ENCODE measurements at places on chromosomes 11 and 22.

GRCh38 chr11:33692541-33692940 is 8.1 kb downstream of the C11orf91 start:
- peaks cover 64% of the 10 kb centered on the region for H3K4me1 ChIP-seq
- no peak for DNase-seq
- peak overlapping the region; percentile 11 for H3K4me3 ChIP-seq
- no peaks in the 10 kb centered on the region for H3K36me3 ChIP-seq
- H3K27me3 ChIP-seq, result no peaks in the 10 kb centered on the region
- H3K27ac ChIP-seq, result peak overlapping the region; percentile 100

GRCh38 chr11:111793863-111794262 is 27.7 kb upstream of the PPP2R1B start:
- H3K4me1 ChIP-seq, result no peaks in the 10 kb centered on the region
- H3K4me3 ChIP-seq, result no peak overlapping the region
- H3K36me3 ChIP-seq, result no peaks in the 10 kb centered on the region
- H3K27me3 ChIP-seq, result no peaks in the 10 kb centered on the region
- peak; percentile 78 for DNase-seq

GRCh38 chr11:76664578-76665061 is 5.9 kb downstream of the LRRC32 start:
- no peaks in the 10 kb centered on the region for H3K27me3 ChIP-seq
- no peak for DNase-seq
- no peak overlapping the region for H3K27ac ChIP-seq

DNA sequence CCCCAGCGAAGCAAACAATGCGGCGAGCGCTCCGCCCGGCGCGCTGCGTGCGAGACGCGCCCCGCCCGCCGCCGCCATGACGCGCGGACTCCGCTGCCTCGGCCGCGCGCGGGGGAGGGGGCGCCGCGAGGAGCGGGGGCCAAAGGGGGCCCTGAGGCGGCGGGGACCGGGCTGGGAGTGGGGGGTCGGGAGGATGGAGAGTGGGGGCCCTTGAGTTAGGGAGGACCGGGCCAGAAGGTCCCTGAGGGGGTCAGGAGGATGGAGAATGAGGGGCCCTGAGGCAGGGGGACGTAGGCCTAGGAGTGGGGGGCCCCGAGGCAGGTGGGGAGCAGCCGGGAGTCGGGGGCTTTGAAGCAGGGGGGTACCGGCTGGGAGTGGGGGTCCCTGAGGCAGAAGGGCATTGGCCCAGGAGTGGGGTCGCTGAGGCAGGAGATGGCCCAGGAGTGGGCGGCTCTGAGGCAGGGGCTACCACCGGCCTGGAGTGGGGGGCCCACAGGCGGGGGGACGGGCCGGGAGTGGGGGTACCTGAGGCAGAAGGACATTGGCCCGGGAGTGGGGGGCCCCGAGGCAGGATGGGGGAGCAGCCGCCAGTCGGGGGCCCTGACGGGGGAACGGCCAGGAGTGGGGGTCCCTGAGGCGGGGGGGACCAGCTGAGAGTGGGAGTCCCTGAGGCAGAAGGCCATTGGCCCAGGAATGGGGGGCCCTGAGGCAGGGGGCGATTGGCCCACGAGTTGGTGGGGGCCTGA is at the start of gene BRD1:
BRD1 (minus strand) TSS at position 21 of the 746 bp plus-strand sequence. CDS start 3,556 bp downstream, outside the sequence.
- H3K36me3 ChIP-seq, result peaks cover 3% of the 10 kb centered on the region
- peaks cover 3% of the 10 kb centered on the region for H3K27me3 ChIP-seq
- peak within 1 kb of the TSS; percentile 82 for H3K27ac ChIP-seq
- H3K4me1 ChIP-seq, result peaks cover 15% of the 10 kb centered on the region
- peak within 1 kb of the TSS; percentile 65 for H3K4me3 ChIP-seq
- peak; percentile 40 for DNase-seq

GRCh38 chr11:60951606-60951903 is 421 bp downstream of the SLC15A3 start:
- H3K36me3 ChIP-seq, result no peaks in the 10 kb centered on the region
- H3K4me3 ChIP-seq, result peak overlapping the region; percentile 44
- H3K4me1 ChIP-seq, result peaks cover 4% of the 10 kb centered on the region
- H3K27me3 ChIP-seq, result peaks cover 15% of the 10 kb centered on the region
- DNase-seq, result no peak
